OCI-M1 (cell line): ENCODE measurements at places on chromosomes 5 and 9.

DNA sequence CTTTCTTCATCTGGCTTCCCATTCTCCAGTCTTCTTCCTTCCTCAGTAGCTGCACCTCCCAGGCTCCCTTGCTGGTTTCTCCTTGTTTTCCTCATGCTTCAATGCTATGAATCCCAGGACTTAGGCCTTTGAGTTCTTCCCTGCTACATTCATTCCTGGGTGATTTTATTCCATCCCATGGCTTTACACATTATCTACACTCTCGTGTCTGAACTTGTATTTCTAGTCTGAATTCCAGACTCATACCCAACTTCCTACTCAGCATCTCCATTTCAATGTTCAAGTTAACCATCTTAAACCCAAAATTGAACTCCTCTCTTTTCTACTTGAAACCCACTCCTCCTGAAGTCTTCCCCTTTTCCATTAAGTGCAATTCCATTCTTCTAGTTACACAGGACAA is 20.0 kb downstream of the SLC24A2 start:
- no peak for DNase-seq

- no peak for DNase-seq
Observed at GRCh38 chr5:9015260-9015936, 530.5 kb downstream of the SEMA5A start.

DNA sequence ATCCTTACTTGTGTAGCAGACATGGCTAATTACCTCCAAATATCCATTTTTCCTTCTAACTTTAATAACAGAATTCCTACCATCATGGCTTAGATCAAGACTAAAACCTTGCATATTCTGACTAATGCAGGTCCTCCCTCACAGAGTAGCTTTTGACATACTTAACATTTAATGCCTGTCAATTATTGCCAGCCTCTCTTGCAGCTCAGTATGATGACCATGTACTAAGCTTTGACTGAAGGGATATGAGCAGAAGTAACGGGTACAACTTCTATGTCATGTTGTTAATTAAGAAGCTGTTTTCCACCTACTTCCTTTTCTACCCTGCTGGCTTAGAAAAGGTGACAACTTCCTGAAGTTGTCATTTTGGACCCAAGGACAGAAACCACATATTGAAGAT is 533.4 kb downstream of the PSAT1 start:
- DNase-seq = no peak

GRCh38 chr5:15073453-15073852 is 201.9 kb upstream of the ANKH start:
- no peak for DNase-seq

DNA sequence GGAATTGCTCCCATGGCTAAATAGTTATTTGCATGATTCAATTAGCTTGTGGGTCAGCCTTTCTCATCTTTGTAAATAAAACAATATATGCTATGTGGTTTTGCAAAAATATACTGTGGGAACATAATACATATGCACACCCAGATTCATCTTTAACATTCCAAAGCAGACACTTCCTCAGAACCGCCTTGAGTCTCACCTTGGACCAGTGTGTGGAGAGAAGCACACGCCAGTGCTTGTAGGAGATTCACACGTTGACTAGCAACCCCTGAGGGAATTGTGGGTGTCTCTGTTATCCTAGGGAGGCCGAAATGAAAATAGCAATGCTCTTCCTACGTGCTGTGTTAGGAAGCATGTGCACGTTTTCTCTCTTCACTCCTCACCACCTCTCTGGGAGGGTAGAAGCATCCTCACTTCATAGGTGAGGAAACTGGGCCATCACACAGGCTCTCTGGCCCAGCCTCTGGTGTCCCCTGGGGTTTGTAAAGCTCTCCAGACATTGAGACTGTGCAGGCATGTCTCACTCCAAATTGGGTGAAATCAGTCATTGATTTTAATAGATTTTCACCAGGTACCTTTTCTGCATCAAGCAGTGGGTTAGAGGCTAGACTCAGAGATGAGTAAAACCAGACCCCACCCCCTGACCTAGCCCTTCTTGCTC is 221.7 kb downstream of the PBX3 start:
- no peak for DNase-seq

- DNase-seq = peak; percentile 47
Observed at GRCh38 chr5:109830955-109831502, 141.3 kb downstream of the MAN2A1 start.

GRCh38 chr5:124697933-124698591 is 48.4 kb downstream of the ZNF608 start:
- DNase-seq = no peak

GRCh38 chr9:136687721-136688223 is 515 bp upstream of the AGPAT2 start:
- no peak for DNase-seq

DNA sequence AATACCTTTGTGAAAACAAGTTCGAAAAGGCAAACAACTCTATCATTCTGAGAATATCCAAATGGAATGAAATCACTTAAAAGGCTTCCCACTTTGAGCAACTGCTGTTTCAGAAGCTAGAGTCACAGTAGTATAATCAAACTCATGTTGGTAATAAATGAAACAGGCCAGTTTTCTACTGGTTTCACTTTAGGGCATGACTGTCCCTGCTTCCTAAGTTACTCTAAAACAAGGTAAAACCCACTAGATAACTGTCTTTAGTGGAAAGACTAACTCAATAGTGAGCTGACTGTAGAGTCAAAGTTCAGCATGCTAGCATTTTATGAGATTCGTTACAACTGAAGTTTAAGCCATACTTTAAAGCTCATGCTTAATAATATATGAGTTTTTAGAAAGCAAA is 6.0 kb downstream of the CDC26 start:
- peak; percentile 13 for DNase-seq

GRCh38 chr9:26939955-26940711 is 6.9 kb downstream of the PLAA start:
- DNase-seq = no peak

DNA sequence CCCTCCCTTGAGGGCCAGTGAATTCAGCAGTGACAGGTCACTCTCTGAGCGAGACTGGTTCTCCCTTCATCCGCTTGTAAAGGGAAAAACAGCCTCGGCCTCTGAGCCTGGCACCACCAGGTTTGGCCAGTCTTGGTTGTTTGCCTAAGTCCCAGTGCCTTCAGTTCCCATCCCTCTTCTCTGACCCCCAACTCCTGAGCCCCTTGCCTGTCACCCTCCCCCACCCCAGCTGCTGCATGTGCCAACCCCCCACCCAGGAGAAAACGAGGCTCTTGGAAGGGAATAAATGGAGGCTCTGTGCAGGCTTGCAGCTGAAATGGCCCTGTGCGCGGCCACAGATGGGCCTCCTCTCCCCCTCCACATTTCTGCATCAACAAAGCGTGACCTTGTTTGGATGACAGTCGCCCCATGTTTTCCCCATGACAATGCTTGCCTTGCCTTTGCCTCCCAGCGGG is 3.1 kb downstream of the URM1 start:
- DNase-seq = no peak

- peak; percentile 72 for DNase-seq
Observed at GRCh38 chr9:105359892-105360291, 87.9 kb upstream of the FSD1L start.

GRCh38 chr5:157594675-157595459 is 19.3 kb upstream of the ADAM19 start:
- DNase-seq = peak; percentile 65

DNA sequence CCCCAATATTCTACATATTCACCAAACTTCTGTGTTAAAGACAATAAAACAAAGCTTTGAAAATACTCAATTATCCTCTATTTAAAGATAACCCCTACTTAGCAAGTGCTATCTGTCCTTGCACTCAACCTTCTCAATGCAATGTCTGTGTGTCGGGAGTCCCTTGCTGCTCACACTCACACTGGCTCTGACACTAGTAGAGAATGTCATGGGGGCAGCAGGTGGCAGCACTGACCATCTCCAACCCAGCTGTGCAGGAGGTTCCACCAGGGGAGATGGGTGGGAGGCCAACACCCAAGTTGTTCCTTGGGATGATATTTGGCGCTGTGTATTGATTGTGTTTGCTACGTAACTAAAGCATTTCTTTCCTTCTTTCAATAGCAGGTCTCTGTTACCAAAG is 59.4 kb upstream of the SIMC1 start:
- DNase-seq = peak; percentile 66

- DNase-seq = no peak
Observed at GRCh38 chr9:134335061-134335460, 8.8 kb downstream of the RXRA start.

- no peak for DNase-seq
Observed at GRCh38 chr9:133098104-133098754, 22.8 kb downstream of the RALGDS start.

- DNase-seq = peak; percentile 32
Observed at GRCh38 chr5:73796164-73797131, 170.5 kb downstream of the ARHGEF28 start.

- no peak for DNase-seq
Observed at GRCh38 chr9:76526026-76526425, 67.0 kb downstream of the GCNT1 start.

- no peak for DNase-seq
Observed at GRCh38 chr5:32508806-32509805, 64.6 kb upstream of the ZFR start.

- no peak for DNase-seq
Observed at GRCh38 chr5:174982485-174982884, 258.1 kb downstream of the MSX2 start.

GRCh38 chr5:89473196-89473595 is 590.2 kb upstream of the MEF2C start:
- DNase-seq = no peak

DNA sequence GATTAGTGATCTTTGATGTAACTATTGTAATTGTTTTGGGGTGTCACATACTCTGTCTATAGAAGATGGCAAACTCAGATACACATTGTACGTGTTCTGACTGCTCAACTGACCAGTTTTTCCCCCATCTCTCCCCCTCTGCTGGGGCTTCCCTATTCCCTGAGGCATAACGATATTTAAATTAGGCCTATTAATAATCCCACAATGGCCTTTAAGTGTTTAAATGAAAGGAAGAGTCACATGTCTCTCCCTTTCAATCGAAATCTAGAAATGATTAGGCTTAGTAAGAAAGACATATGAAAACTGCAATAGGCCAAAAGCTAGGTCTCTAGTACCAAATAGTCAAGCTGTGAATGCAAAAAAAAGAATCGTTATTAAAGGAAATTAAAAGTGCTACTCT is 265.6 kb downstream of the TMEM232 start:
- no peak for DNase-seq

GRCh38 chr5:34026089-34026761 is 16.8 kb downstream of the C1QTNF3 start:
- DNase-seq = no peak

DNA sequence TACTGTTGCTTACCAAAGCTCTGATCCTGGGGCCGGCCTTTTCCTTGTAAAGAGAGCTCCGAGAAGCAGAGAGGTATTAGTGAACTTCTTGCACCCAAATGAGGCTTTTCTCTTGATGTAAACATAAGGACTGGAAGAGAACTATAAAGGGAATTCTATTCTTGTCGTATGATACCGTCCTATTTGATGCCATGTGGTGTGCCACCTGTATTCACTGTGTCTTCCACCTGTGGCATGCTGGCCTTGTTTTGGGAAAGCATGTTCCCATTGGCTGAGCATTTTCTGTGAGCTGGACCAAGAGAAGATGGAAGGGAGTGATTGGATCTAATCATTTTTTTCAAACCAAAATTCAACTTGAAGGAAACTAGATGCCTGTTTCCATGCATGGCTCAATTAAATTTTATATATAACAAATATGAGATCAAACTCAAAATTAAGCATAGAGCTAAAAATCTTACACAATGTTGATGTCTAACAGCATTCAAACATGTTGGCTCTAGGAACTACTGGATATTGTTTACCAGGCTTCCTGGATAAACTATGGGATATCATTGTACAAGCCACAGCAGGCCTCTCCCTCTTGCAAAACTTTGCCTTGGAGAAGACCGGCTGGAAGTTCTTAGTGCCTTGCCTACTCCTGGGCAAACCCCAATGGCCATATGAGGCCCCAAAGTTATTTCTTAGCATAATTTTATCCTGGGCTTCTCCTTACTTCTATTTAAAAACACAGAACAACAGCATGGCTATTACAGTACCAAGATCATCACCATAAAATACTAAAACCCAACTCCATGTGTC is 115.3 kb downstream of the TSSK1B start:
- no peak for DNase-seq

DNA sequence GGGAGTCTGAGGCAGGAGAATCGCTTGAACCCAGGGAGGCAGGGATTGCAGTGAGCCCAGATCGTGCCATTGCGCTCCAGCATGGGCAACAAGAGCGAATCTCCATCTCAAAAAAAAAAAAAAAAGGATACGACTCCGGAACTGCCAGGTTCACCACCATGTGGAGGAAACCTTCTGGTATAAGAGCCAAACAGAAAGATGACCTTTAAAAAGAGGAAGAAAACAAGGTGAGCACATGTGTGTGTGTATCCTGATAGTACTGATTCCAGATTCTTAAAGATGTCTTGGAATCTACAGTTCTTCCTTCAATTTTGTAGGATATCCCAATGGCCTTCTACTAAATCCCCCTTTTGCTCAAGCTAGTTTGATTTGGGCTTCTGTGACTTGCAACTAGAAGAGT is 33.7 kb downstream of the FBXO10 start:
- DNase-seq = no peak

DNA sequence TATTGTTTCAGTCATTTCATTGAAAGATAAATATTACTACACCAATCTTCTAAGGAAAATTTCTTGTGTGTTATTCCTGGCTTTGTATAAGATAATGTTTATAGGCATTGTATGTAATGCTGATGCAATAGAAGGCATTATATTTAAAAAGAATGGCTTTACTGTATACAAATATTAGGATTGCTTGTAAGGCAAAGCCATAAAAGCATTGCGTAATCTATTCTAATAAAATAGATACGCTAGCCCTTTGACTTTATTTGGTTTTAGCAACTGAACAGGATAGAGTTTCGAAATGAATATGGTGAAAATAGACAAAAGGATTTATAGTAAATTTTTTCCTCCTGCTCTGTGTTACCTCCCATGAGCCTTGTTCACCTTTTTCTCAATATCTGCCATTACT is 5.5 kb upstream of the LYSMD3 start:
- DNase-seq = no peak

DNA sequence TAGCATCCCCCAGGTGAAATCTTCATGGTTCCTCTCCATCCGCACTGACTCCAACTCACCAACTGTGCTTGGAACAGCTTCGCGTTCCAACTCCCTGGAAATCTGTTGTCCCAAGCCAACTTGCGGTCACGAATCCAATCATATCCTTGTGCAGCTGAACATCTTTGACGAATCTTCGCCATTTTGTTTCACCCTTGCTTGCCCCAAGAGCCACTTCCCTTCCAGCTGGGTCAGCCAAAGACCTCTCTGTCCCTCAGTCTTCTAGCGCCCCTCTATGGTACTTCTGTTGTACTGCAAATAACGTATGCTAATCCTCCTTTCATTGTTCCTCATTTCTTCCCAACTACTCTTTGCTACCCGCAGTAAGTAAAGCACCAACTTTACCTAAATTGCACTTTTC is 61.0 kb upstream of the TARS1 start:
- peak; percentile 79 for DNase-seq

DNA sequence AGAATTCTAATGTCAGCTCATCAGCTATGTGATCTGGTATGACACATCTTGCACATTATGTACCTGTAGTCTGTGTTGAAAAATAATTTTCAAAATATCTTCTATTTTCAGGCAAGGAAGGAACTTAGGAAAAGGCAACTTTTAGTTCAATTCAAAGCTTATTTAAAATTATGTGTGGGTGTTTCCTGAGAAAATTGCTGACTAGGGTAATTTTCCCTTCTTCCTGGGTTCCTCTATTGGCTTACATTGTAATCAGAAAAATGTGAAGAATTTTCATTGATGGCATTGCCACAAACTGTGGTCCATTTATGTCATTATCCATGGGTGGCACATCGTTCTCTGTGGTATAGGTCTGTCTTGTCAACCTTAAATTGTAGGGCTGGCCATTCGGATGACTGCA is 328.7 kb upstream of the SGCD start:
- DNase-seq = no peak
